ENCODE measurements at places on chromosomes 7 and 10. TPM values are rescaled to one million over a fixed set of nuclear protein-coding genes. Genes with fewer than 3 reads are reported as not detected.

Gene TMEM196
- not detected for total RNA-seq

Gene GHRHR
- total RNA-seq, result 0.29 TPM

Gene SPDYE8
- total RNA-seq, result not detected

Gene VIPR2
- total RNA-seq, result not detected

Gene DYDC2
- total RNA-seq, result 0.16 TPM

Gene HOXA2
- total RNA-seq, result 0.99 TPM

Gene STRIP2
- 10.0 TPM for total RNA-seq

Gene OGDHL
- 0.07 TPM for total RNA-seq

Gene SPRN
- 0.28 TPM for total RNA-seq

Gene PKD2L1
- 0.07 TPM for total RNA-seq

Gene HSPA14
- total RNA-seq, result 35.1 TPM

Gene SYT15B
- total RNA-seq, result 3.6 TPM

Gene PALD1
- total RNA-seq, result 7.9 TPM

Gene CYP26C1
- not detected for total RNA-seq

Gene TRIP6
- 57.6 TPM for total RNA-seq

Gene EMX2
- not detected for total RNA-seq

Gene EBLN1
- not detected for total RNA-seq

Gene NPY
- total RNA-seq, result not detected

Gene NKX1-2
- total RNA-seq, result 0.05 TPM

Gene PIK3CG
- not detected for total RNA-seq

Gene ACSM6
- not detected for total RNA-seq

Gene SPDYE1
- not detected for total RNA-seq

Gene HACD1
- total RNA-seq, result 41.6 TPM

Gene STEAP4
- not detected for total RNA-seq

Gene C10orf143
- 1.2 TPM for total RNA-seq

Gene FUOM
- 19.0 TPM for total RNA-seq

Gene SH2B2
- 3.6 TPM for total RNA-seq

Gene TRRAP
- total RNA-seq, result 17.8 TPM

Gene NEUROG3
- not detected for total RNA-seq

Gene SLC18A3
- not detected for total RNA-seq

Gene ELN
- total RNA-seq, result not detected

Gene ARHGEF35
- 0.26 TPM for total RNA-seq

Gene GPR15LG
- not detected for total RNA-seq

Gene DKK1
- total RNA-seq, result 429 TPM

Gene CALHM3
- 0.38 TPM for total RNA-seq

Gene SMARCD3
- 10.6 TPM for total RNA-seq

Gene MDFIC
- total RNA-seq, result 30.8 TPM

Gene PRLHR
- not detected for total RNA-seq

Gene BEND7
- 10.1 TPM for total RNA-seq

Gene PPP1R9A
- total RNA-seq, result 4.3 TPM

Gene PARP12
- 21.9 TPM for total RNA-seq

Gene FGFBP3
- 3.1 TPM for total RNA-seq

Gene PRKCQ
- total RNA-seq, result 4.3 TPM

Gene GNA12
- total RNA-seq, result 44.2 TPM

Gene PILRA
- 5.8 TPM for total RNA-seq

Gene STEAP1B
- not detected for total RNA-seq

Gene SRPK2
- 34.2 TPM for total RNA-seq

Gene HTRA1
- 64.3 TPM for total RNA-seq

Gene ZNRF2
- total RNA-seq, result 8.2 TPM

Gene DIP2C
- total RNA-seq, result 8.2 TPM

Gene PVRIG
- total RNA-seq, result not detected

Measured in A549 treated with RU486 at 1 μM for 4 hours (cell line).